ENCODE measurements at places on chromosomes 11 and 22. TPM values are rescaled to one million over a fixed set of nuclear protein-coding genes. Genes with fewer than 3 reads are reported as not detected.

CATSPER1 gene
- total RNA-seq: not detected

KRTAP5-10 gene
- 0.37 TPM for total RNA-seq

NAV2 gene
- total RNA-seq: 4.6 TPM

P4HA3 gene
- total RNA-seq: not detected

ANKK1 gene
- total RNA-seq: 1.0 TPM

PITPNM1 gene
- 15.0 TPM for total RNA-seq

VPREB1 gene
- total RNA-seq: not detected

GRCh38 chr11:19370100-19370861, 129.5 kb upstream of the E2F8 start:
- no peaks in the 10 kb centered on the region for H3K4me1 ChIP-seq
- H3K36me3 ChIP-seq: no peaks in the 10 kb centered on the region
- no peak overlapping the region for H3K4me3 ChIP-seq
- no peak for DNase-seq

DNA sequence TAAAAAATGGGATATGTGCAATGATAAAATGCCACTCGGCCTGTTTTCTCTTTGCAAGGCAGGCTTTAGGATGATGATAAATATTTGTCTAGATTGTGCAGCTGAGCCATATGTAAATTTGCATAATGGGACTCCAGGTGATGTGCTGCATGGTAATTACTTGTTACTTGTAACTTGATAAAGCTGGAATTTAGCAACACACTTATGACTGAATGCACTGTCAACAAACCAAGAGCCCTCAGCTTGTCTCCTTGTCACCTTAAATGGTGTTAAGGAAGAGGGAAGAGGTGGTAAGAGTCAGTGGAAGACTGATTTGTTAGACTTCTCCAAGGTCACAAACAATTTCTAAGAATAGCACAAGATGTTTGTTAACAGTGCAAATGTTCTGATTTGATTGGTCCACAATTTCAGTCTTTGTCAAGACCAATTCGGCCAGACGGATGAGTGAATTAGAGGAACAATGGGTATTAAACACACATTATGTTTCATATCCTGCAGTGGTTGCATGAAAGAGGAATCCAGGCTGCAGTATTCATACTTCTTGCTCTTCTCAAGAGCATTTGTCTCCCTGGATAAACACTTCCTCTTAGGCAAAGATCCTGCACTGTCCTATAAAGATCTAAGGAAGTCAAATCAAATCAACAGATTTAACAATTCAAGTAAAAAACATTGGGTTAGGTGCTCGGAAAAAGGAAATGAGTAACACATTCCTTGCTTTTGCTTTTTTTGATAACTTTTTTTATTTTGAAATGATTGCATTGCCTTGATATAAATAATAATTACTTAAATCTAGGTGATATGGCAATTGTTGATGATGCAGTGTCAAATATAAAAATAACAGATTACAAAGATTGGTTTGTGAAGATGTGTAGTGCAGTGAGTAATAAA, 448.3 kb upstream of the DDI1 start:
- no peak overlapping the region for H3K27ac ChIP-seq
- H3K4me1 ChIP-seq: no peaks in the 10 kb centered on the region
- no peak overlapping the region for H3K4me3 ChIP-seq
- no peaks in the 10 kb centered on the region for H3K36me3 ChIP-seq
- no peak for DNase-seq

- no peak overlapping the region for H3K4me3 ChIP-seq
- DNase-seq: no peak
- no peaks in the 10 kb centered on the region for H3K27me3 ChIP-seq
- H3K36me3 ChIP-seq: no peaks in the 10 kb centered on the region
- H3K4me1 ChIP-seq: no peaks in the 10 kb centered on the region
Observed at GRCh38 chr22:45678961-45679912, 7.6 kb downstream of the ATXN10 start.

DNA sequence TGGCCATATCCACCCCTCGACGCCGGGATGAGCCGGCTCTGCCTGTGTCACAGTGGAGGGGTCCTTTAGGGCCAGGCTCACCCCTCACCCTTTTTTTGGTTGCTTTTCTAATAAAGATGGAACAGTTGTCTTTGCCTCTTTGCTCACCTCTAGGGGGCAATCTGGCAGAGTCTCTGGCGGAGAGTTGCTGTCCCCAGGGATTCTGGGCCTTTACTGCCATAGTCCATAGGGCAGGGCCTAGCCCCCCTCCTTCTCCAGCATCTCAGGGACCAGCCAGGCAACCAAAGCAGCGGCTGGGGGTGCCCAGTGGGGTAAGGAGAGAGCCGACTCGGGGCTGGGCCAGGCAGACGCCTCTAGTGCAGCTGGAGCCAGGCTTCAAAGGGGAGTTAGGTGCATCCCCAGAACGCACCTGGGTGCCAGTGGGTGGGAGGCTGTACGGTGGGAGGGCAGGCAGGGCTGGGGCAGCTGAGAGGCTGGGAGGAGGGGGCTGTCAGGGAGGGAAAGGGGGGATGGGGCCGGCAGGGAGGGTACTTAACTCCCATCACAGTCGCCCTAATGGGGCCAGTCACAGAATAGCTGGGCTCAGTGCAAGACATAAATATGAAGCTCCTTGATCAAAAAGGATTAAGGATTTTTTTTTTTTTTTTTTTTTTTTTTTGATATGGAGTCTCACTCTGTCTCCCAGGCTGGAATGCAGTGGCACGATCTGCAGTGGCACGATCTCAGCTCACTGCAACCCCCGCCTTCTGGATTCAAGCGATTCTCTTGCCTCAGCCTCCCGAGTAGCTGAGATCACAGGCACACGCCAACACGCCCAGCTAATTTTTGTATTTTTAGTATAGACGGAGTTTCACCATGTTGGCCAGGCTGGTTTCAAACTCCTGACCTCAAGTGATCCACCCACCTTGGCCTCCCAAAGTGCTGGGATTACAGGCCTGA, 2.5 kb upstream of the SUSD2 start:
- no peak overlapping the region for H3K4me3 ChIP-seq
- peak overlapping the region; percentile 37 for H3K27ac ChIP-seq
- no peak for DNase-seq
- no peaks in the 10 kb centered on the region for H3K36me3 ChIP-seq
- no peaks in the 10 kb centered on the region for H3K27me3 ChIP-seq

DNA sequence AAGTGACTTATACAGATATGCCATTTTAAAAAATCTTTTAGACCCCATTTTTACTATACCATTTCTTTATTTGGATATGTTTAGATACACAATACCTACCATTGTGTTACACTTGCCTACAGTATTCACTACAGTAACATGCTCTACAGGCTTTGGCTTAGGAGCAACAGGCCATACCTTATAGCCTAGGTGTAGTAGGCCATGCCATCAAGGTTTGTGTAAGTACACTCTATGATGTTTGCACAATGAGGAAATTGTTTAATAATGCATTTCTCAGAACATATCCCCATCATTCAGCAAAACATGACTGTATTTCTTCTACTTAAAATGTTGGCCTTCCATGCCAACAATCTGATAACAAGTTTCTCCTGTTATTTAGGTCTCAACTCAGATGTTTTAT, 1559.5 kb upstream of the TENM4 start:
- no peaks in the 10 kb centered on the region for H3K36me3 ChIP-seq
- H3K4me1 ChIP-seq: no peaks in the 10 kb centered on the region
- DNase-seq: no peak
- no peak overlapping the region for H3K4me3 ChIP-seq
- no peak overlapping the region for H3K27ac ChIP-seq

GRCh38 chr22:32206774-32207758, 2.2 kb upstream of the RFPL2 start:
- DNase-seq: no peak
- no peaks in the 10 kb centered on the region for H3K4me1 ChIP-seq
- no peaks in the 10 kb centered on the region for H3K36me3 ChIP-seq
- peaks cover 8% of the 10 kb centered on the region for H3K27me3 ChIP-seq

GRCh38 chr22:49427341-49427740, 400.3 kb downstream of the BRD1 start:
- H3K27me3 ChIP-seq: no peaks in the 10 kb centered on the region
- no peak overlapping the region for H3K4me3 ChIP-seq
- no peaks in the 10 kb centered on the region for H3K4me1 ChIP-seq
- H3K27ac ChIP-seq: no peak overlapping the region

DNA sequence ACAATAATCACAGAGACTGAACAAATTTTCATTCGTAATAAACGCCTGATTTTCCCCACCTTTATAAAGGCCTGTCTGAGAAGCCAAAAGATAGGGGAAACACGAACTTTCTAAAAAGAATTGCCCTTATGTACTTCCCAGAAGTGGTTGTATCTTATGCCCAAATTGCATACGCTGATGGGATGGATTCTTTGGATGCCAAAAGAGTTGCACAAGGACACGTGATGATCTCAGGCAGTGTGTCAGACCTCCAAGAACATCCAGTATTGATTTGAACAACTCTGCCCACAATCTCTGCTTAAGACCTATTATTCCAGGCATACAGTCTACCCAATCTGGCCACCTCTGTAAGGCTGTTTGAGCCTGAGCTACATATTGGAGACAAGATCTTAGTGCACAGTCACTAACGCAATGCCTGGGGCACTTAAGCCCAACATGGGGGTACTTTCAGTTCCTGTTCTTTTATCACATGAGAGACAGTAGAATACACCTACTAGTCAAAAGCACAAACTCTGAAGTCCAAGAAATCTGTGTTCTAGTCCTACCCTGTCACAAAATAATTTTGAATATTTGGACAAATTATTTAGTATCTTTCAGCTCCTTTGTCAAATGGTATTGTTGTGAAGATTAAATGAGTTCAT, 38.9 kb downstream of the OR10A6 start:
- H3K36me3 ChIP-seq: no peaks in the 10 kb centered on the region
- no peaks in the 10 kb centered on the region for H3K4me1 ChIP-seq

- H3K4me1 ChIP-seq: no peaks in the 10 kb centered on the region
- H3K4me3 ChIP-seq: no peak overlapping the region
- no peak overlapping the region for H3K27ac ChIP-seq
- no peaks in the 10 kb centered on the region for H3K27me3 ChIP-seq
- no peaks in the 10 kb centered on the region for H3K36me3 ChIP-seq
Observed at GRCh38 chr11:64458997-64459396, 100.0 kb downstream of the RPS6KA4 start.

DNA sequence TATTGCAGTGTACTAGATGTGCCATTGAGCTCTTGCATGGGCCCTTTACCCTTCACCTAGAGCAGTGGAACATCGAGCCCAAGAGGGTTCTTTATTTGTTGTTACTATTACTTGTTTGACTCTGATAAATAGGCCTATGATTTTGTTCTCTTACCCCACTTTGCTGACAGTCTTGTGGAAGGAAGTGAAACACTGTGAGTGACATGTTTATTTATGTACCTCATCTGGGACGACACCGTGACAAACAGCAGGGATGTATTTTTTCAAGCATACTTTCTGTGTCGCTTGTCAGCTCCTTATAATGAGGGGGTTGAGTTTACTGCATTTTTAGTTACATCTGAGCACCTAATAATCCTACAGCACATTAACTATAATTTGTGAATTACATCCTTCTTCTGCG, 1010.3 kb upstream of the TENM4 start:
- H3K4me1 ChIP-seq: no peaks in the 10 kb centered on the region
- H3K4me3 ChIP-seq: no peak overlapping the region
- H3K27me3 ChIP-seq: no peaks in the 10 kb centered on the region
- no peak for DNase-seq

DNA sequence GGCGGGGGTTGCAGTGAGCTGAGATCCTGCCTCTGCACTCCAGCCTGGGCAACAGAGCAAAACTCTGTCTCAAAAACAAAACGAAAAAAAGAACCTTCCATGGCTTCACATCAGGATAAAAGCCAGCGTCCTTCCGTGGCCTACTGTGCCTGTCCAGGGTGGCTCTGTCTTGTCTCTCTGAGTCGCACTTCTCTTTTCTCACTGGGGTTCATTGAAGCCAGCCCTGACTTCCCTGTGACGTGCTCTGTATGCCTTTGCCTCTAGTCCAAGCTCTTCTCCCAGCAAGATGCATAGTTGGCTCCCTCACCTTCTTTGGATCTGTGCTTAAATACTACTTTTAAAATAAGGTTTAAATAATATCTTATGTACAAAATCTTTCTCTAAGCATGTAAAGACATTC, 11.6 kb downstream of the ATXN10 start:
- H3K4me1 ChIP-seq: peaks cover 15% of the 10 kb centered on the region
- H3K27ac ChIP-seq: no peak overlapping the region
- no peaks in the 10 kb centered on the region for H3K27me3 ChIP-seq
- no peak overlapping the region for H3K4me3 ChIP-seq
- DNase-seq: no peak
